Neuronal stem cell (in vitro differentiated cells): ENCODE measurements at places on chromosomes 5 and 9.

DNA sequence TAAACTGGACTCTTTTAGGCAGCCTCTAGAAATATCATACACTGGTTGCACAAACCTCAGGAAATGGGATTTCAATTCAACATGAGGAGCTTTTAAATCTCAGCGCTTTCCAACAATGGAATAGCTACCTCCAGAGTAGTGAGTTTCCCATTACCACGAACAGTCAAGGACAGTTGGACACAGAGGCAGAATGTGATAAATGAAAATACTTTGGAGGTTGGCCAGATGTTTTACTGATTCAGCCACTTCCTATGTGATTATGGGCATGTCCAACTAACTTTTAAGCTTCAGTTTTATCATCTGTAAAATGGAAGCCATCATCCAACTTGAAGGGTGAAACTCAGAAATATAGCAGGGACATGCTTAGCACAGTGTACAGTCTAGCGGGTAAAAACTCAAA, 2.1 kb downstream of the FBXW2 start:
- DNase-seq = no peak

DNA sequence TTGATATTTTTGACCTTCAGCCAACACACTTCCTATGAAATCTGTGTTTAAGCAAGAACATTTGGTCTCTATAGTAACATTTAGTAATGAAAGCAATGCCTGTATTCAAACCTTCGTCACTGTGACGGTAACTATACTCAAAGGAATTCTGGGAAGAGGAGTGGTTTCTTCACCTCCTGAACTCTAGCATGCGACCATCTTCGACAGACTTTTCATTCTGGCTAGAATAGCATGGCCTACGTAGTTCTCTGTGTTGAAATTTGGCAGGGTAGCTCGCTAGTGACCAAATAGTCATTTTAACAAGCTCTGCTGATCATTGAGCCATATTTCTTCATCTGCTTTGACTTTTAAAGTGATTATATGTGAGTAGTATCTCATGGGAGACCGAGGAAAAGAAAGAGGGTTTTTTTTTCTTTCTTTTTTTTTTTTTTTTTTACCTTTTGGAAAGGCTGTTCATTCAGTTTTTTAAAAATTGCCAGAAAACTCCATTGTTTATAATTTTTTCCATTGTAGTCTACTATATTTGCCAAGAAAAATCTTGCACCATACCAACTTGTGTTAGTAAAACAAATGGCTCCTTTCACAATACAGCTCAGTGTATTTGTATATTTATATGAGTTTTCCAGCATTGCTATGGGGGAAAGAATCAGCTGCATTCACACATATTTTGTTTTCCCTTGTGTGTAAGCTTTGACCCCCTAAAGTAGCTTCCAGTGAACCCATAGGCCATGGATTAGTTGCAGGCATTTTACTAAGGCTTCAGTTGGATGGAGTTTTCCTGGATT, 166.8 kb downstream of the NNT start:
- DNase-seq = no peak

DNA sequence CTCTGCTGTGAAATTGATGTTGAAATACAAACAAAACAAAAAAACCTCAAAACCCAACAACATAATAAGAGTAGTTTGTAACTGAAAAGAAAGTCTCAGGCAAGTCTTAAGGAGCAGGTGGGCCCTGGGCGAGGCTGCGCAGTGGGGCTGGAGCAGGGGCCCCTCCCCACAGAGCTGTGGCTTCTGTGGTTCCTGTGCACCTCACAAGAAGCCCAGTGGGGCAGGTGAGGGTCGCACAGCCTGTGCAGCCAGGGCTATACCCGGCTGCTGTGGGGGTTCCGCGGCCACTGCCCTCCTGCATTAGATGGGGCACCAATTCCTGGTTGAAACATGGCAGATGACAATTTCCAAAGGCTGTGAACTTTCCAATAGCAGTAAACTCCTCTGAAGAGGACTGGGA, 75.3 kb downstream of the TRIO start:
- no peak for DNase-seq

DNA sequence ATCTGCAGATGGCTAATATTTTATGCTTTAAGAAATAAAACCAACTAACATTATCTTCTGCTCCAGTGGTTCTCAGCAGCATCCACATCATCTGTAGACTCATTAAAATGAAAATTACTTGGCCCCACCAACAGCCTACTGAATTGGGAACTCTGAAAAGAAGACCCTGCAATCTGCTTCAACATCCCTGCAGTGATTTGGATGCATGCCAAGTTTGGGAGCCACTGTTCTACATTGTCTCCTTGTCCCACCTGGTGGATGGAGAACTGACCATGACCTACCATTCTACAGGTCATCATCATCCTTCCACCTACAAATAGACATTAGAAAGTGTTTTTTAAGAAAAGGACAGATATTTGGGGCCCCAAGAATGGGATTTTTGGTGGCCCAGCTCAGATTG, 71.1 kb downstream of the ACER2 start:
- no peak for DNase-seq

- DNase-seq = no peak
Observed at GRCh38 chr5:77218263-77218662, 7.8 kb downstream of the PDE8B start.

DNA sequence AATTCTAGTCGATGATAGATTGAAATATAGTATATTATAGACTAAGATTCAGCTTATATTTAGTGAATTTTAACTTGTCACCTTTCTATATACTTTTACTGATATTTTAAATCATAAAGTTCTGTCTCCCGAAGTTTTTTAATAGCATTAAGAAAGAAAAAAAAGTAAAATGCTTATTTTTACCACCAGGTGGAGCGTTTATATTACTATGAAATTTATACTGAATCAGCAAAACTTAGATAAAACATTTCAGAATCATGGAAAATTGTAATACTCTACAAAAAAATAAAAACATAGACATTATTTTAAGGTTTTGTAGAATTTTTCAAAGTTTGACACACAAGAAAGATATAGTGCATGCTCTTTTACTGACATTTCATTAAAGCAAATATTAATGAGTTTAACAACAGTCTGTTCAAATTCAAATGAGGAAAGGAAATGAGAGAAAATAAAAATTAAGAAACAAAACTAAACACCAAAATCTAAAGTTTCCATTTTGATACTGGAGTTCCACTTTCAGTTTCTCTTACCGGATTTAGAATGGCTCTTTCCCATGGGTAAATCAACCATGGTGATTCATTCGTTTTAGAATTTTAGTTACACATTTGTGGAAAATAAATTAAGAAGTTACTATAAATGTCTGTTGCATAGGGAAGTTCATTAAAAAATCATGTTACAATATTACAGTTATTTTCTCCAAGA, 1035.3 kb downstream of the CDH12 start:
- DNase-seq = no peak

DNA sequence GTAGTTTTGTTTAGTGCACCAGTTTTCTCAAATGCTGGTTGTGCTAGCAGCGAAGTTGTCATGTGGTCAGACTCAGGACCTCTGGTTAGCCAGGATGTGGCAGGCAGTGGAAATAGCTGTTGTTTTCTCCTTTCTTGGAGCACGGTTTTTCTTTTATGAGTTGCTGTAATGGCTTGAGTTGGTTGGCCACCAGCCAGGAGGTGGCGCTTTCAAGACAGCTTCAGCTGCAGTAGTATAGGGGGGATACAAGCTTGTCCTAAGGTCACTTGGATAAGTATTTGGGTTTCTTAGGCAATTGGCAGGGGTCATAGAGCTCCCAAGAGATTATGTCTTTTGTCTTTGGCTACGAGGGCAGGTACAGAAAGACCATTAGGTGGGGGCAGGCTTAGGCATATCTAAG, 274.2 kb upstream of the TARS1 start:
- DNase-seq = no peak

- no peak for DNase-seq
Observed at GRCh38 chr5:67334373-67334772, 137.8 kb upstream of the CD180 start.

DNA sequence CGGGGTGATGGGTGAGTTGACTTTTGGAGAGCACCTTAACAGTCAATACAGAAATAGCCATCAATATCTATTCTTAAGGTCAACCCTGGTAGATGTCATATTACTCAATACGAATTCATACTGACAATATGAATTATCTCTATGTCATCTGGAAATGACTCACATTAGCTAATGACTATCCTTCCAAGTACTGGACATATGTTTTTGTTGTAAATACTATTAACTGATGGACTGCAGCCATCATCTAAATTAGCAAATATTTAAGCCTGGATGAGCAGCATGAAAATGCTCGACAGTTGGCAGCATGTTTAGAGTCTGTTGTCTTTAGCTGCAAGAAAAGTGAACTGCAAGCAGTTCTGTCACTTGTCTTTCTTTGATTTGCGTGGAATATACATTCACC, 19.6 kb upstream of the ISOC1 start:
- DNase-seq = no peak

DNA sequence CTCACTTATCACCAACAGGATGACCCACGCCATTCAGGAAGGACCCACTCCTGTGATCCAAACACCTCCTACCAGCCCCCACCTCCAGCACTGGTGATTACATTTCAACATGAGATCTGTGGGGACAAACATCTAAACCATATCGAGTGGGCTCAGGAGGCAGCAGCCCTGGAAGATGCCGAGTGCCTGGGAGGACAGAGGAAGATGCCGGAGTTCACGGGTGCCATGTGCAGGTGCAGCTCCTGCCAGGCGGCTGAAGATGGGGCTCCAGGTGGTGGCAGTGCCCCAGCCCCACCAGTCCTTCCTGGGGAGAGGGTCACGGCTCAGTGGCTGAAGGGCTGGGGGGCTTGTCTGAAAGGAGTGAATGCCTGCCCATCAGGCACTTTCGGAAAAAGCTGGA, 6.1 kb upstream of the CEP72 start:
- no peak for DNase-seq

DNA sequence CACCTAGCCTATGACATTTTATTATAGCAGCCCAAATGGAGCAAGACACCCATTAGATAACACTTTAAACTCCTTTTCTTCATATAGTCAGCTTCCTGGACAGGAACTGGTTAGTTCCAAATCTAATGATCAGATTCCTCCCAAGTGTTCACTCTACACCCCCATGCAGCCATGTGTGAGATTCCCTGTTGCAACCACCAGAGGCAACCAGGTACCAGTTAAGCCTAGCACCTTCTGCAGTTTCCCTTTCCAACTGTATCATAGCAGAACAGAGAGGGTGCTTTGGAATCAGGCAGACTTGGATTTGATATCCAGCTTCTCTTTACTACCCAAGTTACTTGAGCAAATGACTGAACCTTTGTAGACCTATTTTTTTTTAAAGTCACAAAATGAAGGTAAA, 296.6 kb upstream of the PCSK5 start:
- DNase-seq = no peak

- peak; percentile 58 for DNase-seq
Observed at GRCh38 chr9:83622939-83623678, at the start of gene IDNK. IDNK (plus strand) TSS chr9:83623143; CDS start chr9:83623172, 29 bp downstream.

- DNase-seq = no peak
Observed at GRCh38 chr5:158897444-158898160, 202.1 kb downstream of the EBF1 start.

DNA sequence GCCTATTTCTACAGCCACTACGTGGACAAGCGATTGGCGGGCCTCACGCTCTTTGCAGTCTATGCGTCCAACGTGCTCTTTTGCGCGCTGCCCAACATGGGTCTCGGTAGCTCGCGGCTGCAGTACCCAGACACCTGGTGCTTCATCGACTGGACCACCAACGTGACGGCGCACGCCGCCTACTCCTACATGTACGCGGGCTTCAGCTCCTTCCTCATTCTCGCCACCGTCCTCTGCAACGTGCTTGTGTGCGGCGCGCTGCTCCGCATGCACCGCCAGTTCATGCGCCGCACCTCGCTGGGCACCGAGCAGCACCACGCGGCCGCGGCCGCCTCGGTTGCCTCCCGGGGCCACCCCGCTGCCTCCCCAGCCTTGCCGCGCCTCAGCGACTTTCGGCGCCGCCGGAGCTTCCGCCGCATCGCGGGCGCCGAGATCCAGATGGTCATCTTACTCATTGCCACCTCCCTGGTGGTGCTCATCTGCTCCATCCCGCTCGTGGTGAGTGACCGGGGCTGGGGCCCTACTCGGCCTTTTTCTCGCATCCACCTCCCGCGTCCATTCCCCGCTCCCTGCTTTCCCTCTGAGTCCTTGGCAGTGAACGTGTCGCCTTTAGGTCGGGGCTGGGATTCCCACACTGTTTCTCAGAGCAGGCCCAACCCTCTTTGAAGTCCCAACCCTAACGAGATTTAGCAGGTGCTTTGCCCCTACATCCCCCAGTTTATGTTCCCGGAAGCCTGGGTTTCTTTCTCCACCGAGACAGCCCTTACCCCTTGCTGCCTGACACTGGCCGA, 1.8 kb downstream of the PTGER4 start:
- no peak for DNase-seq

DNA sequence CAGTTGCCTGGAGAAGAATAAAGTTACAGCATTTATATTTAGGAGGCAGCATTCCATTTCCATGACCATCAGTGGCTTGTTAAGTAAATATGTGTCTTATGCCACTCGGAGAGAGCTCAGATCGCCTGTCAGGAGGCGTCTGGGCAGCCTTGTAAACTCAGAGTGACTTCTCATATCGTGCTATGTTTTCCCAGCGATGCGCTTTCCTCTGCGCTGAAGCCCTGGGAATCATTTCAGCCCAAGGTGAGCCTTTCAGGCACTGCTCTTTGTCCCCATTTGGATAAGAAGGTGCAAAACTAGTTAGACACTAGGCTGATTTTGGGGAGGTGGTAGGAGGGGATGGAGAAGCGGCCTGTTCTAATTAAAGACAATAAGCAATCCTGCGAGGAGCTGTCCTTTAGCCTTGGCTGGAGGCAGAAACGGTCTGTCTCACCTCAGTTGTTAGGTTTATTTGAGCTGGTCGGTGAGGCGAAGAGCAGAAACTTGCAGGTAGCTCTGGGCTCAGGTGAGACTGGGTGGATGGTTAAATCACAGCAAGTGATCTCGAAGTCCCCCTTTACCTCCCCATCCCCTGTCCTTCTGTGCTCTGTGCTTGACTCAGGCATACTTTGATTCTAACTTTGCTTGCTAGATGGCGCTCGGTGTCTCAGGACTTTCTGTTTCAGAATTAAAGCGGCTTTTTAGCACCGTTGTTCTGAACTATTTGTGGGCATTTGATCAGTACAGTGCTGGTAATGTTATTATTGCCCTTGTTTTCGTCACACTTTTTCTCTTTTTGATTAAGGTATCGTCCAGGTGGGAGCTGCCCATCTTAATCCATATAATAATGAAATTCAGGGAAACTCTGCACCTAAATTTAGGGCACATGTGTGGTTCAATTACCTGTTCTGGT, 24.6 kb downstream of the NR2F1 start:
- DNase-seq = no peak
